ENCODE measurements at places on chromosomes 1 and 21.

DNA sequence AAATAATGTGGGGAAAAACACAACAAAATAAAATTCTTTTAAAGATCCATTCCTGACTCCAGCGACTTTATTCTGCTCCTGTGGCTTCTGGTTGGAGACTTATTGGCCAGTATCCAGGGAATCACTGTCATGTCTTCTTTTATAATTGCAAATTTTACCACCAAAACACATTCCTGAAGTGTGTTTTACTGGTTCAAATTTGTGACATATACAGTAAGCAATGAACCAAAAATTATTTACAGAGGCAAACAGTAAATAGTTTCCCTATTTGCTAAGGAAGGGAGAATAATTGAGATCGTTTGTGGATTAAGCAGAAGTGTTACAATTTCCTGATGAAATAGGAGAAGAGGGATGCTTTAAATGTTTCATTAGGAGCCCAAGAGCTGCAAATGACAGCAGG is 118.7 kb downstream of the ZNF281 start:
- no peak for DNase-seq

DNA sequence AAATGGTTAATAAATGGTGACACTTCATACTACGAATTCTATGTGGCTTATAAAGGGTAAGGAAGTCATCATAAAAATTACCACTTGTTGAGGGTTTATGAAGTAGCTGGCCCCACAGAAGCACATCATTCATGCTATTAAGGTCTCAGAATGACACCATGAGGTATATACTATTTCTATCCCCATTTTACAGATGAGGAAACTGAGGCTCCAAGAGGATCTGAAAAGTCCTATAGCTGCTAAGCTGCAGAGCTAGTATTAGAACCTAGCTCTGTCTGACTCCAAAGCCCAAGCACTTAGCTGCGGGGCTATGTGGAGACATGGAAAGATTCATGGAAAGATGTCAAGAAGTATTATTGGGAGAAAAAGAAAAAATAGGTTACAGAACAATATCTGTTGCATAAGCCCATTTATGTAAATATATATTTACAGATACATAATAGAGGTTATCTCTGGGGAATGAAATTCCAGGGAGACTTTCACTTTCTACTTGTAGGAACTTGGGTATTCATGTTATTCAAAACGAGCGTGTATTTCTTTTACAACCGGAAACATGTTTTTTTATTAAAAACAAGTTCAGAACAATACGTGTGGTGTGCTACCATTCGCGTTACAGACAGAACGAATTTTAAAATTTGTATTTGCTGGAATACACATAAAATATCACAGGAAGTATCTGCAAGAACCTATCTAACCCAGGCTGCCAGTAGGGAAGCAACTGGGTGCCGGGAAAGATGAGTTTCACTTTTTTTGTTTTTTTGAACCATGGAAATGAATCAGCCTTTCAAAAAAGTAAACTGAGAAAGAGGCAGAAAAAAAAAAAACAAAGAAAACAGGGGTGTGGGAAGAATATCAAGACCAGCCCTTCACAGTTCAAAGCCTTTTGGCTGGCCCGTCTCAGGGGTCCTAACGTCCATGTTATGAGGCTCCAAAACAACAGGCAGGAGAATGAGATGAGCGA is 13.4 kb downstream of the SPOCD1 start:
- no peak for DNase-seq

- no peak for DNase-seq
Measured at GRCh38 chr1:46804027-46804889, 5.4 kb downstream of the CYP4B1 start.

GRCh38 chr21:35940074-35940927 is 120.0 kb downstream of the SETD4 start:
- peak; percentile 23 for DNase-seq

DNA sequence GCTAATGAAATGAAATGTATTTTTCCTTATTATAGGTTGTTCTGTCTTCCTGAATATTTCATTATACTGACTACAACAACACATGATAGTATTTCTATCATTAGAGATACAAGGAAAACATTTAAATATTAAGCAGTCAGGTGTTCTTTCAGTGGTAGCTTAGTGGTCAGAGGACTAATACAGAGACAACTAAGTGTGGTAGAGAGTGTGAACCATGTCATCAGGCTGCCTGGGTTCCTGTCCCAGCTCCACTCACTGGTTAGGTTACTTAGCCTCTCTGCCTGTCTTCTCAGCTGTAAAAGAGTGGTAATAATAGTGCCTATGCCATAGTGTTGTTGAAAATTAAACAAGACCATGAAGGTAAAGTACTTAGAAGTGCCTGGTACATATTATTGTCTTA is 3.9 kb downstream of the UAP1 start:
- DNase-seq = no peak

- no peak for DNase-seq
Measured at GRCh38 chr21:35583566-35584216, 476.6 kb downstream of the SETD4 start.

DNA sequence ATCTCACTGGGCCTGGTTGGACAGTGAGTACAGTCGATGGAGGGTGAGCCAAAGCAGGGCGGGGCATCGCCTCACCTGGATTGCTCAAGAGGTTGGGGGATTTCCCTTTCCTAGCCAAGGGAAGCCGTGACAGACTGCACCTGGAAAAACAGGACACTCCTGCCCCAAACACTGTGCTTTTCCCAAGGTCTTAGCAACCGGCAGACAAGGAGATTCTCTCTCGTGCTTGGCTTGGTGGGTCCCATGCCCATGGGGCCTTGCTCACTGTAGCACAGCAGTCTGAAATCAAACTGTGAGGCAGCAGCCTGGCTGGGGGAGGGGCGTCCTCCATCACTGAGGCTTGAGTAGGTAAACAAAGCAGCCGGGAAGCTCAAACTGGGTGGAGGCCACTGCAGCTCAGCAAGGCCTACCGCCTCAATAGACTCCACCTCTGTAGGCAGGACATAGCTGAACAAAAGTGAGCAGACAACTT is 11.3 kb downstream of the C1orf105 start:
- DNase-seq = no peak

- no peak for DNase-seq
Measured at GRCh38 chr1:212586206-212587015, 22.1 kb upstream of the ATF3 start.

- DNase-seq = no peak
Measured at GRCh38 chr21:42347601-42348327, 3.0 kb downstream of the TFF2 start.

DNA sequence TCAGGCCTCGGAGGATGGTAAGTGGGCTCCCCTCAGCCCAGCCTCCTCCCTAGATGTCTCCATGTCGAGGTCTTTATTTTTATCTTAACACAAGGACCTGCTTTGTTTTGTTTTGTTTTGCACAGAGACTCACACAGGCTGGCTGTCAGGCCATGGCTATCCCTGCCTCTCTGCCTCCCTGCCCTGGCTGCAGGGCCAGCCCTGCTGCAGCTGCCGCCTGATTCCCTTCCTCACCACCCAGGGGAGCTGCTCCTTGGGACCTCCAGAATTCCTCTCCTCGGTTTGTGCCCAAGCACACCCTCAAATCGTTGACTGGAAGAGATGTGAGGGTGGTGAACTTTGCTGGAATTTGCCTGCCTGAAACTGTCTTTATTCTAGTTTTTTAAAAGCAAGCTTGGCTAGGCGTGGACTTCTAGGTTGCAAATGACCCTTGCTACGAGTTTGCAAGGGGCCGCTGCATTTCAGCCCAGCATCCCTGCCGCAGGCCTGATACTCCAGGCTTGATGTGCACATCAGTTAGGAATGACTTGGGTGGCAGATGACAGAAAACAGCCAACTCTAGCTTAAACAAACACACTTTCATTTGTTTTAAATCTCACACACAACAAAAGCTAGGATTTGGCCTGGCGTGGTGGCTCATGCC is 37.1 kb downstream of the WNT9A start:
- DNase-seq = no peak

DNA sequence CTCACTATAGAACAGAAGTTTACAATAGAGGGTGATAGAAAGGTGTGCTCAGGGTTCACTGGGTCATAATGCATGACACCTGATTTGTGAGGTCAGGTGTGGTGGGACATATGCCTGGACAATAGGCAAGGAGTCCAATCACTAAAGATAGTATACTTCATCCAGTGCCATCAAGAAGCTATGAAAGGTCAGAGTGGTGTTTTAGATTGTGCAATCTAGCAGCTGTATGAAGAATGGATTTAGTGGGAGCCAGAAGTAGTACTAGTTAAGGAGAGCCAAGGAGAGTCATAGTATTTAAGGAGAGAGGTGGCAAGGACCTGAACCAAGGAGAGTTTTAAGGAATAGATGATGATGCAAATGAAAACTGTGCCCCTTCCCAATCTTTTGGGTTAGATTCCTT is 80.6 kb upstream of the C1orf105 start:
- no peak for DNase-seq

DNA sequence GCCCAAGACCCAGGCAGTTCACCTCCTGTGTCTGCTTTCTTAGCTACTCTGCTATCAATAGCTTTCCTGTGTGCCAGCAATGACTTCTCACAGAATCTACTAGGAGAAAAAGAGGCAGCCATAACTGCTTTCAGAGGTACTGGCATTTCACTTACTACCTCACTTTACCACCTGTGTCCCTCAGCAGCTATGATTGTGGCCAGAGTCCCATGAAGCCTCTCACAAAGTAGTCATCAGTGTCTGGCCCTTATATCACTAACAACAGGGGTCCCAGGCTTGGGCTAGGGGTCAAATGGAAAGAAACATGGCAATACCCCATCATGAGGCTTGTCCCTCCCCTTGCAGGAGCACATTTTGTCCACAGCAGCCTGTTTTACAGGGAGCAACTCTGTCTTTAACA is 62.7 kb upstream of the EPS8L3 start:
- no peak for DNase-seq

DNA sequence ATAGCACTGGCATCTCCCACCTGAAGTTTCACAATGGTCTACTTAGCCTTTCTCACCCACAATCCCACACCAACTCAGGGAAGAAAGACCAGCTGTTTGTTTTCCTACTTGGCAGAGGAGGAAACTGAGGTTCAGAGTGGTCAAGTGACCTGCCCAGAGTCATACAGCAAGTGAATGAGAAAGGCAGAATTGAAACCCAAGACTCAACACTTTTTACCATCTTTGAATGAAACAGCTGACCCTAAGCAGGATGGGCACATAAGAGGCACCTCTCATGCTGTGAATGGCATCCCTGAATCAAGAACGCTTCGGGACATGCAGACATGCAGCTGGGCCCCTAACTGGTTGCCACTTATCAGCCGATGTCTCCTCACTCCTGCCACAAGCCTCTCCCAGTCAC is 193.8 kb downstream of the HIVEP3 start:
- DNase-seq = no peak

DNA sequence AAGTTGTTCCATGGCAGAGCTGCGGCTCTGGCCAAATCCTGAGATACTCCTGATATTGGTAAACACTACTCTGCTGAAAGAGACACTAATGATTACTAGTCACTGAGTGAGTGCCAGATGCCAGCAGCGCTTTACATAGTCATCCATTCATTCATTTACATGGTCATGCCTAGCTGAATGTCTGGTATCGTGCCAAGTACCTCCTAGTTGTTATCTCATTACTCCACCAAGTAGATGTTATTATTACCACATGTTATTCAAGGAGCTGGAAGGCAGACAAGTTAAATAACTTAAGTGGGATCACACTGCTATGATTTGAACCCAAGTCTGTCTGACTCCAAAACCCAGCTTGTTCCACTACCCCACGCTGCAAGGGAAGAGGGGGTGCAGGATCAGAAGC is 4.7 kb downstream of the OLFML2B start:
- no peak for DNase-seq

DNA sequence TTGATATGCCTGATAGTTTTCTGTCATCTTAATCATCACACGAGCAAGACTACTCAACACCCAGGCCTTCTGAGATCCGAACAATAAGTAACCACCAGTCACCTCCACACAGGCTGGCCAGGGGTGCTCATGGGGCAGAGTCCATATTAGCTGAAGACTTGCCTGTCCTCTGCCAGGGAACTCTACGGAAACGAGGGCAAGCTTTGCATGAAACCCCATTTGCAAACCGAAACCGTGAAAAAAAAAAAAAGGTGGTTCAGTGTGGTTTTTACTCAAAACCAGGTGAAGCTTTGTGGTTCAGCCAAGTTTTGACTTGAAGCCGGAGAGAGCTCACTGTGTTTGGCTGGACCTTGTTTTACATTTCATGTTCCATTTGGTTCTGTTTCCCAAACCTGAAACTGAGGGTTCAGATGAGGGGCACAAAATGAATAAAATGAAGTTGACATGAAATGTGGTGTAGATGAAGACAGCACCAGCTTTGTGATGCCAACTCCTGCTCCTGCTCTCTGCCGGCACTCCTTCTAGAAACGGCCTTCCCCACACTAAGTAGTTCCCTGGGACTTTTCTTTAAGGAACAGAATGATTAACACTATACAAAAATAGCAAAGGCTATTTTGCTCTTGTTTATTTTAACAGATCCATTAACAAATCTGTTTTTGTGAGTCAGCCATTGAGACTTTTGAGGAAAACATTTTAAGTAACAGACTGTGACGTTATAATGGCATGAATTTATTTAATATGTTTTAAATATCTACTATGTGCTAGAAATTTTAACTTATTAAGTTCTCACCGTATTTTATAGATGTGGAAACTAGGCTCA is 74.7 kb downstream of the RUNX1 start:
- DNase-seq = no peak

DNA sequence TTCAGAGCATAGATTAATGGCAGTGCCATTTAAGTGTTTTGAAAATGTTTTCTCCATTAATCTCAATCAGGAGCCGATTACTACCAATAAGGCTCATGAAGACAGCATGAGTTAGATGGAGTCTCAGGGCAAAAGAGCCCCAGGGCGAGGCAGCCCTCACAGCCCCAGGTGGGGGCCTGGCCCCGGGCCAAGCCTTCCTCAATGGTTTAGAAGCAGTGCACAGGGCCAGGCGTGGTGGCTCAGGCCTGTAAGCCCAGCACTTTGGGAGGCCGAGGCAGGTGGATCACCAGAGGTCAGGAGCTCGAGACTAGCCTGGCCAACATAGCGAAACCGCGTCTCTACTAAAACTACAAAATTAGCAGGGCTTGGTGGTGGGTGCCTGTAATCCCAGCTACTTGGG is 348.1 kb upstream of the VAMP3 start:
- DNase-seq = no peak

DNA sequence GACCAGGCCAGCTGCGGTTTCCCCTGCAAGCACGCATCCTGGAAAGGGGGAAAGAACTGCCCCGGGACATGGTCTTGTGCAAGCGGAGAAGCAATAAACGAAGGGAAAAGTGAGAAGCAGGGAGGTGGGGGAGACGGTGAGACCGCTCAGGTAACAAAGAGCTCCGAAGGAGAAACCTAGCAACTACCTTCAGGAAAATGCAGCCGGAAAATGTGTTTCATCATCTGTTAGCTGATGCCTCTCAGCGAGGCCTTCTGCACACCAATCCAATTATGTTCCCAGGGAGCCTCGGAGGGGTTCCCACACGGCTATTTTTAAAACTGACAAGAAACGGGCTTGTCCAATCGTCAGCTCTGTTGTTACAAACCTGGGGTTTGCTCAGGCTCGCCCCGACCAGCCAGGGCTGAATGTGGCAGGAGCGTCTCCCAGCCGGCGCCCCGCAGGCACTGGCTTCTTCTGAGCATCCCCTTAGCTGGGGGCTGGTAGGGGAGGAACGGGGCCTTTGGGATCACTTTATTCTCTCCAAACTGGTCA is 3.4 kb downstream of the RIPK4 start:
- no peak for DNase-seq

- DNase-seq = no peak
Measured at GRCh38 chr1:175204330-175204729, 11.8 kb upstream of the KIAA0040 start.

Measured in iPS DF 19.7 (cell line).